Smooth muscle cell of the brain vasculature (primary cell): ENCODE measurements at places on chromosomes 1 and 21.

DNA sequence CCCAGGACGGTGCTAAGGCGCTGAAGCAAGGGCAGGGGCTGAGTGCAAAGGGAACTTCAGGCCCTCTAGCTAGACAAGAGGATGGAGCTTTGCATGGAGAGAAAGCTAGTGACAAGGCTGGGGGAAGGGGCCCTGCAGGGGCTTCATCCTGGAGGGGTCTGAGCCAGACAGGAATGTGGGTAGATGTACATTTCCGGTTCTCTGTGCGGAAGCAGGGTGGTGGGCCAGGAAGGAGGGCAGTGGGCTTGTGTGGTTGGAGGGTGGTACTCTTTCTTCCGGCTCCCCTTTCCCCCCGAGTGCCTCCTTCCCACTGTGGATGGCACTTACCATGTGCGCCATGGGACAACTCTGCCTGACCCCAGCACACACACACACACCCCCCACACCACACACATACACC, 1.5 kb downstream of the KISS1 start:
- no peak for DNase-seq

DNA sequence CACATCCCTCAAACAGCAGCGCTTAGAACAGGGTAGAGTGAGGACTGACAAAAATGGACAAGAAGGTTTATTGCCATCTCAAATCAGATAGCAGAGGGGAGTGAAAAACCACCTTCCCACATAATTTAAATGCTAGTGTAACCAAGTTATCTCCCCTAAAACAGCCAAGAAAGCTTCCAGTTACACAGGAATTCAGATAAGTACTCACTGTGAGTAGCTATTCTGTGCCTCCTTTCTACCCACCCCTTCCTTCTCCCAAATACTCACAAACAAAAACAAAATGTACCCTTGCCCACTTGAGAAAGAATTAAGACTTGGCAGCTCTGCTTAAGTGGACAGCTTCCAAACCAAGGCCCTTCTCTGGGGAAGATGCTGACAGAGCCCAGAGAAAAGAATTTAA, 9.1 kb downstream of the OTUD7B start:
- DNase-seq, result no peak

GRCh38 chr1:59062743-59063142, 234.2 kb upstream of the FGGY start:
- DNase-seq, result no peak

GRCh38 chr1:96374076-96374762, 347.4 kb upstream of the PTBP2 start:
- DNase-seq, result no peak

DNA sequence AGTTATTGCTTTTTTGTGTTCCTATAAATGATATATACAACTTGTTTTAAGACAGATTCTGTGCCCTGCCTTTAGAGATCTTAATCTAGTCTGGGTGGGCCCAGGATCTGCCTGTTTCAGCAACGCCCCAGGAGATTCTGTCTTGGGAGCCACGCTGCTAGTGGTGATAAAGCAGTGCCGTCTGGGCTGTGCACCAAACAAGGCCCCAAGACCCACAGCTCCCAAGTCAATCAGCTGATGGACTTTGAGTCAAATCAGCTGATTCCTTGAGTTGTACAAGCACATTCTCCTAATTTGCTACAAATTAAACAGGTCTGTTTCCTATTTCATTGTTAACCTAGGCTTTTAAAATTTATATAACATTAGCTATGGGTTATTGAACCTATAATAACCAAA, 15.7 kb upstream of the SLC44A3 start:
- DNase-seq, result no peak

GRCh38 chr21:31213787-31214186, 130.3 kb downstream of the TIAM1 start:
- no peak for DNase-seq

DNA sequence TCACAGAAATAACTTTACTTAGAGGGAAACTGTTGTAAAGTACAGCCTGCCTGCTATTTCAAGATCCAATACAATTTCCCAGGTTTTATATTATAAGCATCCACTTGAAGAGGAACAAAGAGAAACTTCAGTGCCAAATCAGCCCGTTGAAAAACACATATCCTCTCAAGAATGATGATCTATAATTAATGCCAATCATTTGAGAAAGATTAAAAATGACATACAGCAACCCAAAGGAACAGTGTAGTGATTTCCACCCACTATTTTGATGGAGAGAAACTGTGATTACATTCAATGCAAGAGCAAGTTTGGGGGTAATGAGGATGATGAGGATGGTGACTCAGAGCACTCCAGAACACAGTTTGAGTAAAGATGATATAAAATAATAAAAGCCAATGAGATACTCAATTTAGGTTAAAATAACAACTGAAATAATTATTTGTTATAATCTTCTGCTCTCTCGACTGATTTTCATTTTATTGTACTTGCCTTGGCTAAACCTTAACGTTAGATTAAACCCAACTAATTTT, 715.5 kb downstream of the NCAM2 start:
- DNase-seq, result no peak

DNA sequence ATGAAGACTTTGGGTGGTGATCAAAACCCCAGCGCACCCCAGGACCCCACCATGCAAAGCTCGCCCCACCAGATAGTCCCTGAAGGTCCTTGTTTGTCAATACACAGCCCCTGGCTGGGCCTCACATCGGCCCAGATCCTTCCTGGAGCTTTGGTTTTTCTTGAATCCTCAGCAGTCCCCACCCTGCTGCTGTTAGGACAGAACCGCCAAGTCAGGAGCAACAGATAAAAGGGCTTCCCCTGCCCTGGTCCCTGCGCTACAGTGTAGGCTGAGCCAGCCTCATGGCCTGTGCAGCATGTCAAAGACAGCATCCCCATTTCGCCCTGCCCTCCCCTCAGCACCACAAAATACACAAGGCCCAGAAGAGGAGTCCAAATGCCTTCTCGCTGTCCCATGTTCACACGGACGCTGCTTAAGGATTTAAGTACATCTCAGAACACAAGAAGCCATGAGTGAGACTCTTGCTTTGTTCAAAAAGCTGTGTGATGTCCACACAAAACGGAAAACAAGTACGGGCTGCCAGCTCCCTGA, 65.7 kb downstream of the PSMG1 start:
- DNase-seq, result no peak

DNA sequence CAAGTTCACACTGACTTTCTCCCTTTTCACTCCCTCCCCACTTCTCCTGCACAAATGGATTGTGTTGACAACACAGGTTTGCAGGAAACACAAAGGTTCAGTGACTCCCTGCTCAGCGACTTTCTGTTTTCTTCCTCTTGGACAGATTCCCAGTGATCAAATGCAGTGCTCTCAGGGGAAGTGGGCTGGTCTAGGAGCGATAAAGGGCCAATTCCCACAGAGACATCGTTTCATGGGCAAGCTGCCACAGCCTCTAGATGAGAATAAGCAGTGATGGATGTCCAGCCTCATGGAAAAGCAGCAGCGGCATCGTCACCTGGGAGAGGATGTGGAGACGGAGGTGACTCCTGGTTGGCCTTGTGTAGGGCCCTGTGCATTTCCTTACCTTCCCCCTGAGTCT, 30.6 kb downstream of the FYB2 start:
- no peak for DNase-seq
